ENCODE measurements at places on chromosomes 3 and 15.

DNA sequence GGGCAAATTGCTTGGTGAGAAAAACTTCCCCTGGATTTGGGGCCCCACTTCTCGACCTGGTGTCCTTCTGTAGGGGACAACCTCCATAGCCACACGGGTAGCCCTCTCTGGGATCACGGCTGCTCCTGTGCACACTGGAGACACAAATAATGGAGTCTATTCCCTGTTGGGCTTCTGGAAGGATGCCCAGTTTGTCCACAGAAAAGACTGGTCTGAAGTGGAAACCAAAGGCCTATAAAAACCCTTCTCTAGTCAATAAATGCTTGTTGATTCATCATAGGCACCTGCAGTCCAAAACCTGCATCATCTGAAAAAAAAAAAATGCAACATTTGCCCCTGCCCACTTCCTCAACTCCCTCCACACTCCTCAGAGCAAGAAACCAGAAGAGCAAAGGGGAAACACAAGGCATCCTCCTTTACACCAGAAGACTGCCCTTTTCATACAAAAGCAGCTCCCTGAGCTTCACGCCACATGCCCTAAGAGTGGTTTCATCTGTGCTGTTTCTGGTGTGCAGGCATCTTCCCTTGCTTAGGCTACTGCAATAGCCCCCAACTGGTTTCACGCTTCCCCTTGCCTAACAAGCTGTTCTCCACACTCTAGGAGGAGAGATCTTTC is 36.3 kb downstream of the SRGAP3 start:
- DNase-seq: no peak

DNA sequence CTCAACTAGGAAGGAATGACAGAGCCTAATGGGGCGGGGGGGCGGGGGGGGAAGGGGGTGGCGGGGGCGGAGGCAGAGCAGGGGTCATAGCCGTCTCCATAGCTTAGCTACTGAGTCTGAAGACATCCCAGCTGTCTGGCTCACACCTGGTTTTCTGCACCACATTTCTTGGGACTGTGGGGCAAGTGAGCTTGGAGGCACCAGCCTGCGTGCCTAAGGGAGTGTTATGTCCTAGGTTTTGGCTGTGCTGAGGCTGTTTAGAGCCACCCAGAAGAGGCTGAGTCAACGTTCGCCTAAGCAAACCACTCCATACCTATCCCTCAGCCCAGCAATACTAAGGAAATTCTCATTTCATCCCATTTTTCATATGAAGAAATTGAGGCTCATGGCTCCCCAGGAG is 1.4 kb downstream of the IL17RD start:
- DNase-seq: no peak

DNA sequence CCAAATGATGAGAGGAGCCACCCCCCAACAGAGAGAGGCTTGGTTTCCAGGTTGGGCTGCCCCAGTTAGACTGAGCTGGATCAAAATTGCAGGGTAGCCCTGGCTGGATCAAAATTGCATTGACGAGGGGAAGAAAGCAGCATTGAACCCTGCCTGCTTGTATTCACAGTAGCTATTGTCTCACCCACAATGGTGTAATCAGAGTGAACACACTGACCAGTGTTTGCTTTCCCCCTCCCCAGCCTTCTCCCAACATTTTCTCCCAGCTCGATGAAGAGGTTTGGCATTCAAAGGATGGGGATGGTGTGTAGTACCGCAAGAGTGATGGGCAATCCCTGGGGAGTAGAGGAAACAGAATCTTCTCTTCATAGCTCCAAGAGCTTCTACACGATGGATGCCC is 223.8 kb downstream of the ADAMTS9 start:
- DNase-seq: no peak

DNA sequence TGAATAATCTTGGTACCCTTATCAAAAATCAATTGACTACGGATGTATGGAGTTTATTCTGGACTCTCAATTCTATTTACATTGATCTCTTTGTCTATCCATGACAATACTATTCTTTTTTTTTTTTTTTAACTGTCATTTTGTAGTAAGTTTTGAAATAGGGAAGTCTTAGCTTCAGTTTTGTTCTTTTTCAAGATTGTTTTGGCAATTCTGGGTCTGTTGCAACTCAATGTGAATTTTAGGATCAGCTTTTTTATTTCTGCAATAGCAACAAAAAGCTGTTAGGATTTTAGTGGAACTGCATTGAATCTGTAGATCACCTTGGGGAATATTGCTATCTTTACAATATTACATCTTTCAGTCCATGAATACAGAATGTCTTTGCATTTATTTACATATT is 21.4 kb downstream of the BTLA start:
- DNase-seq: no peak

DNA sequence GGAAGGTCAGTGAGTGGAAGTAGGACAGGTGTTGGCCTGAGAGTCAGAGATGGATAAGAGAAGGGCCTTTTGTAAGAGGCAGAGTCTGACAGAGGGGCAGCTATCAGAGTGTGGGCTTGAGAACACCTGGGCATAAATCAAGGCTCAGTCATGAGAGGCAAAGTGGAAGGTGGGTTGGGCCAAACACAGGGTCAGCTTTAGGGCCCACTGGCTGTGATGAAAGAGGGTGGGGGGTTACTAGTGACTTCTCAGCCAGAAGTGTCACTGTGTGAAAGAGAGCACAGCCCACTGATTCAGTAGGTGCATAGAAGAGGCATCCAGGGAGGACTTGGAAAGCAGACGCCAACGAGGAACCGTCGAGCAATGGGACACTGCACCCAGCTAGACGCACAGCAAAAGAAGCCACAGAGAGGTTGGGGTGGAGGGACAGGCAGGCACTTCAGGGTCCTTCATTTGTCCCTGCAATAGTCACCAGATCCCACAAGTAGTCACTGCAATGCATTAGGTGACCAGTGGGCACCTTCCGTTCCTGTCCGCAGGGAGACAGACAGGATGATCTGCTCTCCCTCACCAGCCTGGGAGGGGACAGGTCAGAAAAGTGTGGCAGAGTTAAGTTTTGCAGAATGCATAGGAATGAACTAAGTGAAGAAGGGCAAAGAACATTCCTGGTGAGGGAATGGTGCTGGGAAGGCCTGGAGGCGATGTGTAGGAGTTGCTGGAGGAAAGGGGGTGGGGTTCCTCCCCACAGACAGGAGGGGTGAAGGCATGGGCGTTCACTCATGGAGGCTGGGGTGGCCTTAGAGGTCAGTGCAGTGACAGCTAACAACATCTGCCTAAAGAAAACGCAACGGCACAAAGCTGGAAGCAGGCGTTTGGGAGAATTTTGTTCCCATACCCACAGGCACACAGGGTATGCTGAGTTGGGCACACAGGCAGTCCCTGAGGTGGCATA is 36.3 kb downstream of the MESD start:
- DNase-seq: no peak

DNA sequence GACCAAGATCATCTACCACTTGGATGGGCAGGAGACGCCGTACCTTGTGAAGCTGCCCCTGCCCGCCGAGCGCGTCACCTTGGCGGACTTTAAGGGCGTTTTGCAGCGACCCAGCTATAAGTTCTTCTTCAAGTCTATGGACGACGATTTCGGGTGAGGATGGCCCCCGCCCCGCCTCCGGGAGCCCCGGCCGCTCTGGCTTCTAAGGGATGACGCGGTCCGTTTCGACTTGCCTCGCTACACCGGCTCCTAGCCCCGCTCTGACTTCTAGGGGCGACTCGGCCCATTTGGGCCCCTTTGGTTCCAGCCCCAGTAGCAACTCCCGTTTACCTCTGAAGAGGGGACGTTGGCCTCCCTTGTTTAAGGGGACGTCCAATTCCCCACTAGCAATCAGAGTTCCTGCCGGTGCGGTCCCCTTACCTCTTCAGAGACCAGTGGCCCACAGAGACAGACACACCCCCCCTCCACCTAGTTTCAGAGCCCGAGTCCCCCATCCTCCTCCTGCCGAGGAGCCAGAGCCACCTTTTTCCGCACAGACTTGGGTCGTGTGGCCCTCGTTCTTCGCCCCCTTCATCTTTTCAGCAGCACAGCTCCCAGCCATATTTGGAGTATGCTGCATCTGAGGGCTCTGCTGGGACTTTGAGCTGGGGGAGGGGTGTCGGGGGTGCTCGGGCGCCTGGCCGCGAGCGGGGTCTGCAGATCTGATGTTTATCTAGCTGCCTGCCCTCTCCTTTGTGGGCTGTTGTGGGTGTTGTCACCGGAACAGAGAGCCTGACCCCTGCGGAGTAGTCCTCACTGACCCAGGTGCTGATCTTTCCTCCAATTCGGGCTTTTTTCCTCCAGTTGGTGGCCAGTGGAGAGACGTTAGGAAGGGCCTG is 706 bp downstream of the DVL3 start:
- no peak for DNase-seq

- no peak for DNase-seq
Observed at GRCh38 chr3:156382458-156383346, 172.2 kb downstream of the SSR3 start.

DNA sequence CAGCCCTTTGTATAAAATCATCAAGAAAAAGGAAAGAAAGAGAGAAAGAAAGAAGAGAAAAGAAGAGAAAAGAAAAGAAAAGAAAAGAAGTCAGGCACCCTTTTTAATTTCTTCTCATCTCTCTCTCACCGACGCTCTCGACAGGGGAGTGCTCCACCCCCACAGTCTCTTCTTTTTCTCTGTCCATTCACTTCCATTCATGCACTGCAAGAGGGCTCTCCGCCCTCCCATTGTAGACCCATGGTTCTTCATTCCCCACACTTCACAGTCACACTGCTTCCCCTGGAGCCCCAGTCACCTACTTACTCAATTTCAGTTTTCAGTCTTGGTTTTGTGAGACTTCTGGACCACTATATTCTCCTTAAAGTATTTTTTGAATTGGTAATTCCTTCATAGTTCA is 254.7 kb downstream of the SOX2 start:
- DNase-seq: no peak

GRCh38 chr15:94327356-94327936 is 96.1 kb downstream of the MCTP2 start:
- peak; percentile 36 for DNase-seq

GRCh38 chr3:35638251-35638979 is 910 bp upstream of the ARPP21 start:
- DNase-seq: no peak

- no peak for DNase-seq
Observed at GRCh38 chr3:78976200-78976599, 791.6 kb downstream of the ROBO1 start.

- DNase-seq: peak; percentile 9
Observed at GRCh38 chr3:136612512-136612911, 139.7 kb downstream of the STAG1 start.

- DNase-seq: no peak
Observed at GRCh38 chr15:101264011-101264410, 12.2 kb upstream of the CHSY1 start.

- DNase-seq: peak; percentile 12
Observed at GRCh38 chr3:144039661-144040060, 68.0 kb downstream of the DIPK2A start.

DNA sequence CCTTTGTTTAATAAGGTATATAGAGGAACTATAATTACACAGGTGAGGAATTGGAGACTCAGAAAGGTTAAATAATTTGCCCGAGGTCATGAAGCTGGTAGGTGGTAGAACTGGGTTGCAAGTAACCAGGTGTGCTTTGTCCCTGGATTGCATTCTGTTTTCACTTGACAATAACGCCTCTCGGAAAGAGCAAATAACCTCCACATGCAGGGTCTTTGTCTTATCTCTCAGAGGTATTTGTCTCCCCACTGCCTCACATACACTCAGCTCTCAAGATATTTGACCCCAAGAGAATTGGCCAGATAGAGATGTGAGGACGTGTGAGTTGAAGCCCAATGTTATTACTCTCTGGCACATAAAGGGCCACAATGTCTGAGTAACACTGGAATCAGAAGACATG is 320.9 kb upstream of the ONECUT1 start:
- DNase-seq: no peak

DNA sequence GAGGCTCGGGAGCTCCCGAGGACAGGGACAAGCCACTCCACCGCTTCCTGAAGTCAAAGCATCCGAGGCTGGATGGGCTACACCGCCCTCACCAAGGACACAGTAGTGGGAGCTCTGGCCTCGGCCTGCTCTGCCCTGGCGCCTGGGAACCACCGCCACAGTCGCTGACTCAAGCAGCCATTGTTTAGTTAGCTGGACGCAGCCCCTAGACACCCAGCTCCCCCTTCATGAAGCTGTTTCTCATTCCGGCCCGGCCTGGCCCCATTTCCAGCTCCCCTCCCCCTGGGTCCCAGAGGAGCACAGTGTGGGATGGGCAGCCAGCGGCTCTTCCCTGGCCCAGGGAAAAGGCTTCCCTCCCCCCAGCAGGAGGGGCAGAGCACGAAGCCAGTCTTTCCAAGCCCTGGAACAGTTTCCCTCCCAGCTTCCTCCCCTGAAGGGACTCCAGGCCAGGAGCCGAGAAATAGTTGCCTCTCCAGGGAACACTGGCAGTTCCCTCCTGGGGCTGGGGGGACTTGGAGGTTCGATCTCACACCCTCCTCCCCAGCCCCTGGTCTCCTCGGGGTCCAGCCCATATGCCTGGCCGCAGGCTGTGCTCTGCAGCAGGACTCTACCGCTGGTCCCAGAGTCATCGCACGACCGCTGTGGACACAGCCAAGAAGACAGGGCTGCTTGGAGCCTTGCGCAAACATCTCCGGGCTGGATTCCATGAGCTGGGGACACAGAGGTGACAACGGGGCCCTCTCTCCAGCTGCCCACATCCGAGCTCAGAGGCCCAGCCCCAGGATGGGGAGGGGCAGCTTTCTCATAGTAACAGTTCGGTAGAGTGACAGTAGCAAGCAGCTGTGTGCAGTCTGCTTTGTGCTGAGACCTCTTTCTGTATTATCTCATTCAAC is 10.0 kb downstream of the PLXND1 start:
- peak; percentile 96 for DNase-seq

DNA sequence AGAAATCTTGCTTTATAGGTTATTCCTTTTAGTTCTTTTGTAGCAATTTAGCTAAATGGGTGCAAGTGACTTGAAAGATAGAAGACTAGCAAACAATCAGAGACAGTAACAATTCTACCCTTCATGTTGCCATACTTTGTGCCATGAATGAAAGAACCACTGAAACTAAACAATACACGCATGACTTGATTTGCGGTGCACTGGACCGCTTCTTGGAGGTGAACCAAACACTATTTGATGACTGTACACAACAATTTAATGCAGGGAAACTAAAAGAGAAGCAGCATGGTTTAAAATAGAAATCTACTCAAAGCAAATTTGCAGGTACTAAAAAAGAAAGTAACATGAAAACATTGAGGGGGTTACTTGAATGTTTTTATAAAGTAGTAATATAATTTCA is 331.0 kb upstream of the RARB start:
- no peak for DNase-seq

- no peak for DNase-seq
Observed at GRCh38 chr3:63150880-63151279, 127.2 kb upstream of the SYNPR start.

DNA sequence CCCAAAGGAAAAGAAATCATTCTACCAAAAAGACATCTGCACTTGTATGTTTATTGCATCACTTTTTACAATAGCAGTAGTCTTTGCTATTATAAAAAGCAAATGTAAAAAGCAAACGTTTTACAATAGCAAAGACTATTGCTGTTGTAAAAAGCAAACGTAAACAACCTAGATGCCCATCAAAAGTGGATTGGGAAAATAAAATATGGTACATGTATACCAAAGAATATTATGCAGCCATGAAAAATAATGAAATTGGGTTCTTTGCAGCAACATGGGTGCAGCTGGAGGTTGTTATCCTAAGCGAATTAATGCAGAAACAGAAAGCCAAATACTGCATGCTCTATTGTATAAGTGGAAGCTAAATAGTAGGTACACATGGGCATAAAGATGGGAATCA is 97.3 kb upstream of the ZBTB20 start:
- DNase-seq: no peak

Data from fibroblast of skin of abdomen (primary cell).